ENCODE measurements at places on chromosomes 12 and 14. TPM values are rescaled to one million over a fixed set of nuclear protein-coding genes. Genes with fewer than 3 reads are reported as not detected.

DNA sequence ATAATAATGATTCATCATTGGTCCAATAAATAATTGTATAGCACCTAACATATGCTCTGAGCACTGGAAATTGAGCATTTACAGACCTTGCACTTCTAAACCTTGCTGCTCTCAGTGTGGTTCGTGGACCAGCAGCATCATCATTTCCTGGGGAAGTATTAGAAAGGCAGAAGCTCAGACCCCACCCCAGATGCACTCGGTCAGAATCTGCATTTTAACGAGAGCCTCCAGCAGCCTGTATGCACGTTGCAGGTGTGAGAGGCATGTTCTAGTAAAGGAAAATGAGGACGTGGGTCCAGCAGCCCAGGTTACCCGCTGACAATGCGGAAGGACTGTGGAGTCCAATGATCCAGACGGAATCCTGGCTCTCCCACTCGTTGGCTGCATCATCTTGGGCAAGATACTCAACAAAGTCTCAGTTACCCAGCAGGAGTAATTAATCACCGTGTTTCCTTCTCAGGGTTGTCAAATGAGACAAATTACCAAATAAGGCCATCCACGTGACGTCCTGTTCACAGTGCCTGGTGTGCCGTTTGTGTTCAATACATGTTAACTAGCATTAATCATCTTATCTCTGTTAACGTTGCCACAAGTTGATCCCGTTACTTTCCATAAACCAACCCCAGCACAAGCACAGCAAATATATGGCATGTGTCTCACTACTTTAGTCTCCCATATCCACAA, 49.2 kb upstream of the CCND2 start:
- DNase-seq, result no peak

The COQ10A gene
- total RNA-seq, result 9.2 TPM

- DNase-seq, result peak; percentile 79
Measured at GRCh38 chr14:65164068-65164824, 61.9 kb upstream of the MAX start.

DNA sequence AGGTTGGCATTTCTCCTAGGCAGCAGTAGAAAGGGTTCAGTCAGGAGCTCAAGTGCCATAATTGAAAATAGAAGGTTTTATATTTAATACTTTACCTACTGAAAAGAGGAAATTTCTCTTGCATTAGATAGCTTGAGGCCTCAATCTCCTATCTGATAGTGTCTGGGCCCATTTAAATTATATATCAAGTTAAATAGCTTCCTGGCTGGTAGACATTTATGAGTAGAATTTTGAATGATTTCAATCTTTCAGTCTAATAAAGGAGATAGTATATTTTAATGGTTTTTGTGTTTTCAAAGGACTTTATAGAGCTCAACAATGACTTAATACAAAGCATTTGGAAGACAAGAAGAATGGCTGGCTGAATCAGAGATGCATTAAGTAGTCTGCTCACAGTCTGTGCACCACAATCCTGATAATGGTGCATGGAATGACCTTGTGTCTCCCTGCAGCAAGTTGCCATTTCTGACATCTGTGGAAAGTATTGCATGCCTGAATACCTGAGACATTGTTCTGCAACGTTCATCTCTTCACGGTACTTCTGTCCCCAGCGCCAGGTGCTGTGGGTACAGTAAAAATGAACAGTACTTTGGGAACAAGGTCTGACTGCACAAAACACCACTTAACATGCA, 974.1 kb downstream of the TMTC2 start:
- DNase-seq, result no peak

- DNase-seq, result no peak
Measured at GRCh38 chr14:102523569-102524450, 14.2 kb upstream of the ANKRD9 start.

GRCh38 chr14:69537900-69538299, 36.8 kb downstream of the CCDC177 start:
- DNase-seq, result no peak

The LRRC10 gene
- not detected for total RNA-seq

The NR4A1 gene
- total RNA-seq, result 90.7 TPM

The TAS2R9 gene
- total RNA-seq, result not detected

The PPP4R4 gene
- total RNA-seq, result not detected

DNA sequence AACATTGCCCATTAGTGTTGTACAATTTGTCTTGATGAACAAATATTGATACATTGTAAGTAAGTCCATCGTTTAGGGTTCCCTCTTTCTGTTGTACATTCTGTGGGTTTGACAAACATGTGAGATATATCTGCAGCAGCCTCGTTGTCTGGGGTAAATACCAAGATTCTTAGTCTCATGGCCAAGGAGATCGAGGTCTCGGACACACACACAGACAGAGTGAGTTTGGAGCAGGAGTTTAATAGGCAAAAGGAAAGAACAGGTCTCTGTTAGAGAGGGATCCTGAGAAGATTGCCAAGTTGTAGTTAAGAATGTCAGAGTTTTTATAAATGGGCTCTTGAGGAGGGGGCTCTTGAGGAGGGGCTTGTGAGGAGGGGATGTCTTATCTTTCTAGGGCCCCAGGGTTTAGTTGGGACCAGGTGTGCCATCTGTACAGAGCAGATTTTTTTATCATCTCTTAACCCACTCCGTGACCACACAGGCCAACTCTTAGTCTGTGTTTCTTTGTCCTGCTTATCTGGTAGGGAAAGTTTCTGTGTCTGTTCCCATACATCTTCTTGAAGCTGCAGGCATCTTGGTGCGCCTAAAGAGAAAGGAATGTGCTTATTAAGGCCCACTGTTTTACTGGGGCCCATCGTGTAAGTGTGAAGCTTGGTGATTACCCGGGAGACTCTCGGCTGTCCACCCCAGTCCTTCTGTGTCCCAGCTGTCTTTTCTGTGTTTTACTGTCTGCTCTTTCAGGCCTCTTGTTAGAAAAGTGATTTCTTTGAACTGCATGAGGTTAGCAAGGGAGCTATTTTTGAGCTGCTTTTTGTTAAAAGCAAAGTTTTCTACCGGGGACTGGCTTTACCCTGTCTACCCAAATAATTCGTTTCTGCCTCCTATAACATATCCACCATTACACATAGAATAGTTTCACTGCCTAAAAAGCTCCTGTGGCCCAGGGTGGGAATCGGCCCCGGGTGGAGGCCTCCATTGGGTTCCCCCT, 22.4 kb upstream of the CLEC2D start:
- DNase-seq, result peak; percentile 1

- DNase-seq, result no peak
Measured at GRCh38 chr12:91074154-91074709, 16.4 kb upstream of the KERA start.

The TIGAR gene
- 3.7 TPM for total RNA-seq

DNA sequence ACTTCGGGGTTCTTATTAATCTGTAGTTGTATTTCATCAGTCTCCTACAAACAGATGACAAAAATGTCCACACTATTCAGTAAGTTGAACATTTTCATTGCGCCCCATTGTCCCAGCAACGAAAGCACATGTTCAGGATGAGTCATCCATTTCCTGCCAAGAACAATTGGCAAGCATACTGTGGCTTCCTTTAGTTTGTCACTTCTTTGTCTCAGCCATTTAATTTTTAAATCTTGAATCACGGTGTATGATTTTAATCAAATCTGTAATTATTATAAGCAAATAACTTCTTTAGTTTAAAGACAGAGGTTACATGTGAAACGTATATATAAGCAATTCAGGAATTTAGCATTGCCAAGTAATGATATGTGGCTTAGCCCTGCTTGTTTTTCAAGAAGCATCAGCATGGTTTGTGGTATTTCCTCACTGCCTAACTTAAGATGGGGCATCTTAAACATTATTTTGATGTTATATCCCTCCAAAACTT, 211.3 kb upstream of the KRR1 start:
- peak; percentile 88 for DNase-seq

- peak; percentile 88 for DNase-seq
Measured at GRCh38 chr12:56338308-56339157, at the start of gene IL23A. TSS of gene IL23A (plus strand) at chr12:56338884. CDS start at chr12:56339045, 161 bp downstream.

DNA sequence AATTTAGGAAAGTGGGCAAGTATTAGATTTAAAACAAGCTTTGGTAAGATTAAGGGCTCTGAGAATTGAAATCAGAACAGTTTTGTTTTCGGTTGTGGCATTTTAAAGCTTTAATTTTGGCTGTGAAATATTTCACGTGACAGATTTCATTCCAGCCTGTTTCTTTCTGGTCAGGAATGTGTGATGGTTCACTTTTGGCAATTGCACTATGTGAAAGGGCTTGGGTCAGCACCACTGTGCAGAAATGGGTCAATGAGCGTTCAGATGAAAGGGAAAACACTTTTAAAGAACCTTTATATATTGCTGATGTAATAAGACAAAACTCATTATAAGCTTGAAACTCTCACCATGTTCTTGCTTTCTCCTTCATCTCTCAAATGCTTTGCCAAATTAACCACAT, 17.1 kb downstream of the NUBPL start:
- no peak for DNase-seq

DNA sequence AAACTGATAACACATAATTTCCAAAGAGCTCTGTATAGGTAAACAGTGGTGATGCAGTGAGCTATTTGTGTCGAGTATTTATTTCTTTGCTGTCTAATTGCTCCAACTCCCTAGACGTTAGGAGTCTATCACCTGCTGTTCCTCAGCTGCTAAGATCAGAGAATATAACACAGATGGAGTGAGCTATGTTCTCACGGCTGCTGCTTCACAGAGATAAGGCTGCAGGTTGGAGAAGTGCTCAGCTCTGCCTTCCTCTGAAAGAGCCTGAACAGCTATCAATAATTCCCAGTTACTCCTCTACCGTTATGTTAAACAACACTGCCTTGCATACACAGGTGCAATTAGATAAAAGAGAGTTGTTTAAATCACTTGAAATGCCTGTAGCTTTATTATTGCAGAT, 103.2 kb upstream of the MDGA2 start:
- no peak for DNase-seq

GRCh38 chr12:83322809-83323208, 636.1 kb downstream of the TMTC2 start:
- no peak for DNase-seq

The IGFBP6 gene
- total RNA-seq, result 299 TPM

The ZDHHC22 gene
- 0.15 TPM for total RNA-seq

GRCh38 chr12:128474916-128475315, 207.9 kb downstream of the TMEM132C start:
- no peak for DNase-seq

DNA sequence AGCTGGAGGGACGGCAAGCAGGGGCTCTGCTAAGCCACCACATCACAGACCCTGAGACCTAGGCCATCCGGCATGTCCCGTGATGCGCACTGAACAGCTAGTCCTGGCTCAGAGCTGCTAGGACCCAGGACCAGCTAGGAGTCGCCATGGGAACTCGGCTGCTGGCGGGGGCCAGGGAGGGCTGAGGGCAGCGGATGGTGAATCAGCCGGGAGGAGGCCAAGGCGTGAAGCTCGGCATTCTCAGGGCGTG, 5.1 kb downstream of the AHNAK2 start:
- DNase-seq, result no peak

DNA sequence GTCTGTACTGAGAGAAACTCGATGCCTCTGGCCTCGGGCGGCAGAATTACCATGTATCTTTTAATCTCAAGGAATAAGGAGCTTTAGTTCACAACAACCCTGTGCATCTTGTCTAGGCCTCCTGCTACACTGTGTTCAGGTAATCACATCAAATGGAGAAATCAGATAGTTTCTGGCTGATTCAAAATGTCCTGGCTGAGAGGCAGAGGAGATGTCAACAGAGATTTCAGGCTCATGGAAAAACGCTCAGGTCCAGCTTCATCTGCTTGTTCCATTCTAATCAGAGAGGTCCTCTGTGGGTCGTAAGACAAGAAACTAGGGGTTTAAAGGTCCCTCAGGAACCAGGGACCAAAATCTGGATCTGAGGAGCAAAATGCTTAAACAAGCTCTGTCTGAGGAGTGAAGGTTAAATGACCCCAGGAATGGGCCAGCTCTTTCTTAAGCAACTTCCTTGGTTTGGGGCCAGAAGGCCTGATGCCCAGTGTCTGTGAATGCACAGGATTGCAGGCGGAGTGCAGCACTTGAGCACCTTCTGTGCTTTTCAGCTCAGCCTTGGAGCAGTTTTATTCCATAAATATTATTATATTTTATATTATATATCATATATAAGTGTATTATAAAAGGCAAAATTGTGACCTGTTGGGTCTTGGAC, 170.2 kb upstream of the PRICKLE1 start:
- peak; percentile 52 for DNase-seq

- peak; percentile 57 for DNase-seq
Measured at GRCh38 chr12:12902036-12902435, 10.7 kb downstream of the GPRC5A start.

The ZNF140 gene
- total RNA-seq, result 1.4 TPM

- DNase-seq, result no peak
Measured at GRCh38 chr12:2205996-2206395, 153.2 kb downstream of the CACNA1C start.

The SERPINA4 gene
- not detected for total RNA-seq

- DNase-seq, result no peak
Measured at GRCh38 chr12:5713599-5714081, 231.4 kb downstream of the ANO2 start.

The ACADS gene
- total RNA-seq, result 14.5 TPM

All from PC-3 (cell line).